ENCODE measurements at places on chromosomes 2 and 18.

DNA sequence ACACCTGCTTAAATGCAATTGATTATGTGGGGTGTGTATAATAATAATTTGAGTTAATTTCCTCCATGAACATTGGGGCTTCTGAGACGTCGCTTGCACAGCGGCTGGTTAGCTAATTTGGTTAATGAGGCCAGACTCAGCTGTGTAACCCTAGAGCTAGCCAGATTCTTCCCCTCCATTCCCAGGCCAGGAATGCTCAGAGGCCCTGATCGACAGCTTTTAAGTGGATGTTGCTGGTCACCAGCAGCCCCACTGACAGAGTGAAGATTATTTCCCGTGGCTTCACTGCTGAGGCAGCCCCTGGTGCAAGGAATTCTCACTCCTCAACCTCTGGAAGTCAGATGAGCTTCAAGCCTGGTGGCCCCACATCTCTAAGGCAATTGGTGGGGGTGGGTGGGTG, 12.4 kb upstream of the EPAS1 start:
- DNase-seq: no peak

DNA sequence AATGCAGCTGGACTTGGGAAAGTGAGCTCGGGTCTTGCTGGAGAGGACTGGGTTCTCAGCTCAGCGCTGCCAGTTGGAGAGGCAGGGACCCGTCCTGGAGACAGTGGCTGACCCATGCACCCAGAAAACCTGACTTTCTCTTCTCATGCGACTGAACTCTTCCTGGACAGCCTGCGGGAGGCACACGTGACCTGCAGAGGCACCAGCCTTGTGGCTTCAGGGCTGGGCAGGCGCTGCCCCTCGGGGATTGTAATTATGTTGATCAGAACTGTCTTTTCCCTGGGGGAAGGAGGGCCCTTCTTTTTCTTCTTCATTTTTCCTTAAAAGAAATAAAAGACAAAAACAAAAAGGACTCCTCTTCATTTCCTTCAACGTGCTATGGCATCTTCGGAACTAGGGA, 198.1 kb downstream of the VAPA start:
- DNase-seq: no peak

DNA sequence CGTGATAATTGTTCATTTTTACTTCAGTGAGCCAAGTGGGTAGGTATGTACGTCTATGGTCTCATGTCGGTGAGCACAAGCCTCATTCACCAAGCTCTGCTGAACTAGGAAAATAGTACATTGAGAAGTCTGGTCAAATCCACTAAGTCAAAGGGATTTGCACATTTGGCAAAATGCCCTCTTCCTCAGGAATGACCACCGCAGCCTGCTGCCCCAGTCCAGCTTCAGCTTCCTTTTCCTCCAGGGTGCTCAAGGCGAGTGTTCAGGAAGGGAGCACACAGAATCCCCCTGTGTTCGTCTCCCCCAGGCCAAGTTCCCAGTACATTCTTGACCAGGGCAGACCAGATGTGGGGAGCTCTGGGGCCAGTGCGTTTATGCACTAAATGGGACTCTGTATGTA, 23.0 kb downstream of the TCF7L1 start:
- DNase-seq: no peak

- DNase-seq: no peak
These were observed 43.6 kb downstream of the SCN9A start for GRCh38 chr2:166332106-166332505.

DNA sequence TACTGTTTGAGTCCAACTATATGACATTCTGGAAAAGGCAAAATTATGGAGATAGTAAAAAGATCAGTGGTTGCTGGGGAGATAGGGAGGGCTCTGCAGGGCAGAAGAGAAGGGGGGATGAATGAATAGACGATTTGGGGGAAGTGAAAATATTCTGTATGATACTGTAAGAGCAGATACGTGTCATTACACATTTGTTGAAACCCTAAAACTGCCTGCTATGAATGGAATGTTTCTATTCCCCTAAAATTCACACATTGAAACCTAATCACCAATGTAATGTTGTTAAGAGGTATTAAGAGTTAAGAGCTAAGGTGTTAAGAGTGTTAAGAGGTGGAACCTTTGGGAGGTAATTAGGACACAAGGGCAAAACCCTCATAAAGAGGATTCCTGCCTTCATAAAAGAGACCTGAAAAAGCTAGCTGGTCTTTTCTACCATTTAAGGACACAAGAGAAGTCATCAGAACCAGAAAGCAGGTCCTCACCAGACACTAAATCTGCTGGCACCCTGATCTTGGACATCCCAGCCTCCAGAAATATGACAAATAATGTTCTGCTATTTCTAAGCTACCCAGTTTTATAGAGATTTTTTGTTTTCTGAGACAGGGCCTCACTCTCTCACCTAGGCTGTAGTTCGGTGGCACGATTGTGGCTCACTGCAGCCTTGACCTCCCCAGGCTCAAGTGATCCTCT, 76.2 kb downstream of the ATAD2B start:
- no peak for DNase-seq

- DNase-seq: no peak
These were observed 64.0 kb downstream of the AAK1 start for GRCh38 chr2:69579536-69579935.

GRCh38 chr2:72263043-72263775, 115.5 kb upstream of the CYP26B1 start:
- DNase-seq: no peak

GRCh38 chr2:147509821-147510220, 335.0 kb upstream of the ACVR2A start:
- no peak for DNase-seq

- DNase-seq: no peak
These were observed 80.0 kb upstream of the CPO start for GRCh38 chr2:206859330-206859739.

DNA sequence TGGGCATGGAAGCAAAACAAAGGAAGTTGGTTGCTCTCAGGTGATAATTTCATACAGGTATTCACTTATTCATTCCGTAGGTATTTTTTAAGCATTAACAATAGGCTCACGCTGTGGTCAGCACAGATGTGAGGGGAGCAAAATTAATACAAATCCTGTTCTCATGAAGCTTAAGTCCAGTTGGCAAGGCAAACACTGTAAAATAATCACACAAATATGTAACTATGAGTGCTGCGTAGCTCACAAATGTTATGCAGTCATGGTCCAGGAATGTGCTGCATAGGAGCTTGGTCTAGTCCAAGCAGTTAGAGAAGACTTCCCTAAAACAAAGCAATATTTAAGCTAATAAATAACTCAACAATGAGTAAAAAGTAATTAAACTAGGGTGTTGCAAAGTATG, 23.9 kb downstream of the SP5 start:
- DNase-seq: no peak

- no peak for DNase-seq
These were observed 3.8 kb upstream of the ANKRD53 start for GRCh38 chr2:70974592-70974991.

- no peak for DNase-seq
These were observed 41.3 kb downstream of the RRM2 start for GRCh38 chr2:10163498-10164486.

- no peak for DNase-seq
These were observed 82.8 kb upstream of the PROKR1 start for GRCh38 chr2:68560545-68560944.

DNA sequence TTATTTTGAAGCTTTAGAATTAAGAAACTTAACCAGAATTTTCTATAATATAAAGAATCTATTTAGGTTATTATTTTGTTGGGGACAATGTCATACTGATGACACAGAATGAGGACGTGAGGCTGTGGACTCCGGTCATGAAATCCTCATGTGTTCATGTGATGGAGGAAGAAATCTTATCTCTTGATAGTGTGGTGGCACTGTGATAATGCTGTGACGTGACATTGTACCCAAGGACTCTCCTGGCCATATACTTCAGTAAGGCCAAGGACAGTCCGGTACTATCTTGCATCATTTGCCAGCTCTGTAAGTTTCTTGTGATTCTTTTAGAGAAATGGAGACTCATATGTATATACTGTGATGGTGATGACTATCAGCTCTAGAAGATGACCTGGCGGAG, 59.1 kb downstream of the SLC9A2 start:
- no peak for DNase-seq

- no peak for DNase-seq
These were observed 63.8 kb downstream of the NCK2 start for GRCh38 chr2:105808423-105809096.

DNA sequence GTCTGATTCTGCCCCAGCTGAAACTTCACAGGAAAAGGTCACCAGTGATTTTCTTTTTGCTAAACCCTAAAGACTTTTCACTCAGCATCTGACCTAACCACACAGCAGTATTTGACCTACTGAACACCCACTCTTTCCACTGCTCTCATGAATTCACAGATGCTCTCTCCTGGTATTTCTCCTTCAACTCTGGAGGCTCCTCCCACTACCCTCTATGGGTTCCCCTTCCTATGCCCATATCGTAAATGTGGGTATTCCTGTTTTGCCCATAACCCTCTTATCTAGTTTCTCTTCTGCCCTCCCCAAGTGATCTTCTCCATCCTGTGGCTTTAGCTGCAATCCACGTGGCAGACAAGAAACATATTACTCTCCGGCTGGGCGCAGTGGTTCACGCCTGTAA, 7.6 kb downstream of the PLEKHM3 start:
- DNase-seq: no peak

GRCh38 chr2:68425503-68425902, 41.6 kb downstream of the FBXO48 start:
- no peak for DNase-seq

DNA sequence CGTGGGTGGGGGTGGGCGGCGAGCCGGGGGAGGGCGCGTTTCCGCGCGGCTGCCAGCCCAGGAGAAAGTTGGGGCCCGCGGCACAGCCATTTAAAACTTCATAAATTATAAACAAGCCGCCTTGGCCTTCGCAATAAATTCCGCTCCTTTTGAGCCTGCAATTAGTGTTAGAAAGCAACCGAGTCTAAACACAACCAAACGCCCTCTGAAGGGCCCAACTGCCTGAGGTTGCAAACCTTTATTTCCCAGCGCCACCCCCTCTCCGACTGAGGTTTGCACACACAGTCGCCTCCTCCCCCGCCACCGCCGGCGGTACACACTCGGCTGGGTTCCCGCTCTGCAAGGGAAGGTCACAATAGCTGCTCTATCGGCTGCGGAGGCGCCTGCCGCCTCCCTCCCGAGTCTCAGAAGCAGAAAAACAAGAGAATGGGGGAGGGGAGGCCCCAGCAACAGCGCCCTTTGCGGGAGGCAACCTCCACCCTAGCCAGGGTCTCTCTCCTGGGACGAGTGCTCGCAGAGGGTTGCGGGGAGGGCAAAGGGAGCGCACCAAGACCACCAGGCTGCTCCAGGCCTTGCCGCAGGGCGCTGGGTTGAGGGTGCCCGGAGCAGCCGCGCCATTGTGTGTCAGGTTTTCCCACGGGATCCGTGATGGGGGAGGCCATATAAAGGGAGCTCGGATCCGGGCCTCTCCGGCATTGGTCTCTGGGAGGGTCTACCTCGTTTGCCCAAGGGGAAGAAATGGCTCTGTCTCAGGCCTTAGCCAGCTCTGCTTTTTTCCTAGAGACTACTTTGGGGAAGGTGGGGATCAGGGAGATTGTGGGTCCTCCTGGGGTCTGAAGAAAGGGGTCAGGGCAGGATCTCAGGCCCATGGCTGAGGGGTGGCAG, 13.4 kb upstream of the HOXD1 start:
- DNase-seq: no peak

DNA sequence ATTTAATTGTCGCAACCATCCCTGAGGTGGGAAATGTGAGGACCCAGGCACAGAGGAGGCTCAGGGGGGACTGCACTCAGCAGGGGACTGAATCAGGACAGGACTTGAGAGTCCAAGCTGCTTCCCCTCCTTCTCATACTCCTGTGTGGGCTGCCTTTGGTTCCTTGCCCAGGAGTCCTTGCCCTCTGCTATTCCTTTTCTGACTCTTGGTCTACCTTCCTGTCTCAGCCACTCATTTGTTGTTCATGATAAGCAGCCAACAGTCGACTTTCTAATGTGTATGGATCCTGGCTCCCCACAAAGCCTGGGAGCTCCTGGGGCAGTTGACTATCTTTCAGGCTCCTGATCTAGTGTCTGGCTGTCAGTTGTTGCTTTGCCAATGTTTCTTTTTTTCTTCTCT, 28.3 kb downstream of the GATA6 start:
- DNase-seq: no peak

GRCh38 chr2:215505044-215505786, 69.3 kb upstream of the FN1 start:
- no peak for DNase-seq

DNA sequence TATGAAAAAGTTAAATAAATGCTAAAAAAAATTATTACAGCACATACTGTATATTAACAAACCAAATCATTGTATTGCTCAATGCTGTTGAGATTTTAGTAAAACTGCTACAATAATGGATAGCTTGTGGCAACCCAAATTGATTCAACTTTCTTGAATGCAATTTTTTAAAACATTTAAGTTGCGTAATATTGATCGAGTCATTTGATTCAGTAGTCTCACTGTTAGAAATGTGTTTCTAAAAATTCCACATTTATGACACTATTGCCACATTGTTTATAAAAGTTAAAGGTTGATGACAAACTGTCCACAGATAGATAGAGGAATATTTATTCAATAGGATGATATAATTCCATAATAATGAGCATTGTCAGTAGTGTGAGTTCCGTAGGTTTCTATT, 640.7 kb upstream of the CRIM1 start:
- no peak for DNase-seq

DNA sequence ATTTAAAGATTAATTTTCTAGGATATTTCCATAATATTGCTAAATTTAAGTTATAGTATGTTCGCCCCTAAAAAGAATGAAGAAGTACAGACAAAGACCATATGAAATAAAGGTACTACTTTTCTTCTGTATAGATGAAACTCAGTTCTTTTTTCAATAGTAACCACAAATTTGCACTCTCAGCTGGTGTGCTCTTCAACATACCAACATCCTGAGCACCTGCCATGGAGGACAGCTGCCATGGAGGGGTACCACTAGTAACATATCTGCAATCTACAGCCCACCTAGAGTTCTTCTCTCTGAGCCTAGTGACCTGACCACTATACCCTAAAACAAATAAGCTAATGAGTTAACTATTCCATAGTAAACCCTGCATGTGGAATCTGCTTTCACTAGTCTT, 36.8 kb upstream of the ERCC3 start:
- no peak for DNase-seq

GRCh38 chr2:70561893-70562292, 8.3 kb upstream of the TGFA start:
- no peak for DNase-seq

DNA sequence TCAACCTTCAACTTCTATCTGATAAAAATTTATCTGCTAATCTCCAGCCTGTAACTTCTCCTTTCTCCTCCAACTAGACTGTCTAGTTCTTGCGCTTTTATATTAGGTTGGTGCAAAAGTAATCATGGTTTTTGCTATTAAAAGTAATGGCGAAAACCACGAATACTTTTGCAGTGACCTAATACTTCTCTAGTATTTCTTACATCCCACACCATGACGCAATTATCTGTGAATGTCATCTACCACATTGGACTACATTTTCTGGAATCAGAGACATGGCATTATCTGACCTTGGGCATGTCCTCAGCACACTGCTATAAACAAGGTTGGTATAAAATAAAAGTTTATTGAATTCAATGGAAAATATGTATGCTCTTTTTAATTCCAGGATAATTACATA, 370.2 kb upstream of the LYPD1 start:
- DNase-seq: no peak

GRCh38 chr18:79943608-79944125, 7.8 kb downstream of the SLC66A2 start:
- DNase-seq: no peak

- DNase-seq: no peak
These were observed 107.9 kb downstream of the ALPK2 start for GRCh38 chr18:58520969-58521368.
